ENCODE measurements at places on chromosomes 2 and 18.
A peak's percentile ranks its signal among the peaks of the same experiment; 100 is the strongest.

DNA sequence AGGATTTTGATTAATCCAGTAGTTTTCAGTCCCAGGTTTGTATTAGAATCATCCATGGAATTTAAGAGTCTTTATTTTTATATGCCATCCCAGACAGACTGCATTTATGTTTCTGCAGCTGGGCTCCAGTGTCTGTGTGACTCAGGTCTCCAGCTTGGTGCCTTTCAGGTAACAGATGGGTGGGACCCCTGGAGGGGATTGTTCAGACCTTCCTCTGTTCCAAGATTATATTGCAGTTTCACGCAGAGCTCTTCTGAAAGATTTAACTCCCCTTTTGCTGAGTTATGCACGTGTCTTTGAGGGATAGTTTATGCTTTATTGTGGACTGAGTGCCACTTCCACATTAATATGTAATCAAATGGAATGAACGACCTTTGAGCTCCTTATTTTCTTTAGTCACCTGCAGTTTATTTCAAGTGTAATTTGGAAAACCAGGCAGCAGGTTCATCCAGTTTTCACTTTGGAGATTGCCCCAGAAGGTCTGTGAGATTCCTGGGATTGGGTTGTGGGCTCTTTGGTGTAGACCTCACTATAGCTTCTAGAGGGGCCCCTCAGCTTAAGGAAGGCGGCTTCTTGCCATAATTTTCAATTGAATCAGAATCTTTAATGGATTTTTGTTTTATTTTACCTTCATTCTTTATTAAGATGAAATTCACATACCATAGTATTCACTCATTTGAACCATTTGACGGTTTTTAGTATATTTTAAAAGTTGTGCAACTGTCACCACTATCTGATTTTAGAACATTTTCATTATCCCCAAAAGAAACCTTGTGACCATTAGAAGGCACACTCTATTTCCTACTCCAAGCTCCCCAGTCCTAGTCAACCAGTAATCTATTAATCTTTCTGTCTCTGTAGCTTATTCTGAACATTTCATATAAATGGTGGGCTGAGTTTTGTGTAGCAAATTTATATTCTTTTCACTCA is 135.0 kb downstream of the WDSUB1 start:
- no peak overlapping the region for H3K4me3 ChIP-seq
- H3K36me3 ChIP-seq: no peaks in the 10 kb centered on the region
- peaks cover 2% of the 10 kb centered on the region for H3K27me3 ChIP-seq
- DNase-seq: no peak

DNA sequence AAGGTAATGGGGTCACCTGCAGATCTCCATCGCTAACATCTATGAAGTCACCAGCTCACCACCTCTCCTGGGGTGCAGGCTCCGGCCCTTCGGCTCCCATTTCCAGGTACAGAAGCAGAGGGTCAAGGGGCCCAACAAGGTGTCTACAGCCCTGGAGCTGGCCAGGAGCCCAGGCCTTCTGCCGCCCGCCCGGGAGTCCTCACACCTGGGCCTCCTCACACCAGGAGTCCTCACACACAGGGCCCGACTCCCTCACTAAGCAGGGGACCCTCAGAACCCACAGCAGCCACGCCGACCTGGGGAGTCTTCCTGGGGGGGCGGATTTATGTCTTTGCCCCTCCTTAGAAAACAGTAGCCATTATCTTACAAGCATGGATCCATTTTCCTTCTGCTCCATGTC is 43.4 kb upstream of the TPO start:
- H3K36me3 ChIP-seq: no peaks in the 10 kb centered on the region
- H3K27me3 ChIP-seq: no peaks in the 10 kb centered on the region
- no peaks in the 10 kb centered on the region for H3K4me1 ChIP-seq

DNA sequence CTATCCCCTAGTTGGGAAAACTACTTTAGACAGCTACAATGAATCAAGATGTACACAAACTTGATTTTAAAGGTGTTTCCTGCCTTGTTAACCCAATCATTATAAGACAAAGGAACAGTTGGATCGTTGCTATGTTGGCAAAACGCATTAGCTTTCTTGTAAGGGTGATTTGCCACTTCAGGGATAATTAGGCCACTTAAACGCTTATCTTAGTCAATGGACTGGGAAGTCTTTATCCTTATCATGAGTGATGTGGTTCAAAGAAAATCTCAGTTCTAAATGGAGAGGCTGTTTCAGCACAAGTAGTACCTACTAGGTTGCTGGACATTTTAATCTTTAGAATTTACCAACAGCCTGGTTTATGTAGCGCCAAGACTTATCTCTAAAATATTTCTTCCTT is 406.1 kb upstream of the MEX3C start:
- H3K4me3 ChIP-seq: no peak overlapping the region
- DNase-seq: no peak
- H3K27me3 ChIP-seq: peaks cover 3% of the 10 kb centered on the region
- H3K27ac ChIP-seq: no peak overlapping the region
- no peaks in the 10 kb centered on the region for H3K4me1 ChIP-seq
- no peaks in the 10 kb centered on the region for H3K36me3 ChIP-seq

DNA sequence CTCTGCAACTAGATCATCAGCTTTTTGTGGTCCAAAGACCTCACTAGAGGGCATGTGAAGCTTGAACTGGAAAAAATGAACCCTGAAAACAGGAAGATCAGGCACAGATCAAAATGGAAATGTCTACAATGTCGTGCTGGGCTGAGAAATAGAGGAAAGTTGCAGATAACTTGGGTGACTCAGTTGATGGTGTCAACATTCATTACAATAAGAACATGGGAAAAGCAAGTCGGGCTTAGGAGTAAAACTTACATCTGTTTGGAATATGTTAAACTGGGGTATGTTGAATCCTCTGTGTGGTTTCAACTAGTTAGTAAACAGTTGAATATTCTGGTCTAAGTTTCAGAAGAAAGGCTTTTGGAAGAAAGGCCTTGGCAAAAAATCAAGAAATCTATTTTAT is 940.4 kb downstream of the ERBB4 start:
- H3K27me3 ChIP-seq: no peaks in the 10 kb centered on the region
- H3K27ac ChIP-seq: no peak overlapping the region
- no peak for DNase-seq
- H3K4me1 ChIP-seq: no peaks in the 10 kb centered on the region
- H3K36me3 ChIP-seq: no peaks in the 10 kb centered on the region
- no peak overlapping the region for H3K4me3 ChIP-seq

DNA sequence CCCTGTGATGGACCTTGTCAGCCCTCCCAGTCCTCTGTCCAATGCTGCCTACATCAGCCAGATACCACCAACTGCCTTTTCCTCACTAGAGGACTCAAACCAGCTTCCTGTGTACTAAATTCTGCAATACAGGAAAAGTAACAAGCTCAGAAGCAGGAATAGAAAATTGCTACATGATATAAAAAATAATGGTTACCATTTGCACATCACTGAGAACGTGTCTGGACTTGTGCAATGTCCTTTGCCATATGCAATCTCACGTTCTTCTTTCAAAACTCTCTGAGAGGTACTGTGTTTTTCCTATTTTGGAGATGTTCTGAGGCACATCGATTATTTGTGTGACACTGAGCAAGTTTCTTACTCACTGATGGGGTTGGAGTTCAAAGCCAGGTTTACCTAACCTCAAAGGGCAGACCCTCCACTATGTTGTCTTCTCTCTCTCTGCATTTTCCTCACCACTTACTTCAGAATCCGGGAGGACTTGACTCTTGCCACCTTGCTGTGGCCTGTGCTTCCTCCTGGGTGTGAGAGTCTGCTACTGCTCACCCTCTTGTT is 12.1 kb downstream of the UPP2 start:
- H3K36me3 ChIP-seq: no peaks in the 10 kb centered on the region
- H3K27me3 ChIP-seq: peaks cover 1% of the 10 kb centered on the region

DNA sequence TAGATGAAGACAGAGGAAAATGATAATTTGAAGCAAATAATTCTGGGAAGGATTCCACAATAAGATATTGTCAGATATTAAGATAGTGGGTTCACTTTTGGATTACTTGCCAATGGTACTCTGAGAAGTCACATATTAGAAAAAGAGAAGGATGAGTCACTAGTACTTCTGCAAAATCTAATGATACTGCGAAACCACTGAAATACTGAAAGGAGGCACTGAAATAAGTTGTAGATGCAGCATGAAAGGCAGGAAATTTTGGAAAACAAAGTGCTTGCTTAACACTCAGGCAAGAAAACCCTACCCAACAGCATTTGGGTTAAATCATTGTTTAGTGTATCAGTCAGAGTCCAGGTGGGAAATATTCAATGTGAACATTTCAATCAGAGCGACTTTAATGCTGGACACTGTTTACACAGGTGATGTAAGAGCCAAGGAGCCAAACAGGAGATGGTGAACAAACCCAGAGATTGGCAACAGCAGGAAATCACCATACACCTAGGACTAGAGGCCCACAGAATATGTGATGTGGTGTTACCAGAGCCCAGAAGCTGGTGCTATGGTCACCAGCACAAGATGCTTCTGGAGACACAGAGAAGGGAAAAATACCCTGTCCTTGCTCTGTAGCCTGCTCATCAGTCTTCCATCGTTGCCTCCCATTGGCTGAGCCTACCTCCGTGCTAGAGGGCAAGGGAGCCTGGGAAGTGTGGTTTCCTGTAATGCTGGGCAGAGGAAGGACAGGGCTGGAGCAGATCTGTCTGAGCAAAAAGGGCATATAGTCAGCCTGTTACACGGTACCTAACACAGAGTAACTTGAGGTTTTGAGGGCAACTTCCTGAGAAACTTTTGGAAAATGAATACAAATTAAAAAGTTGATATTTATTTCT is 204.7 kb upstream of the ITGA4 start:
- H3K27ac ChIP-seq: peak overlapping the region; percentile 33
- DNase-seq: no peak
- H3K4me3 ChIP-seq: no peak overlapping the region
- H3K27me3 ChIP-seq: no peaks in the 10 kb centered on the region

GRCh38 chr2:106140913-106141312 is 53.2 kb downstream of the UXS1 start:
- no peak overlapping the region for H3K4me3 ChIP-seq
- no peak for DNase-seq
- peak overlapping the region; percentile 90 for H3K27ac ChIP-seq
- H3K27me3 ChIP-seq: no peaks in the 10 kb centered on the region

DNA sequence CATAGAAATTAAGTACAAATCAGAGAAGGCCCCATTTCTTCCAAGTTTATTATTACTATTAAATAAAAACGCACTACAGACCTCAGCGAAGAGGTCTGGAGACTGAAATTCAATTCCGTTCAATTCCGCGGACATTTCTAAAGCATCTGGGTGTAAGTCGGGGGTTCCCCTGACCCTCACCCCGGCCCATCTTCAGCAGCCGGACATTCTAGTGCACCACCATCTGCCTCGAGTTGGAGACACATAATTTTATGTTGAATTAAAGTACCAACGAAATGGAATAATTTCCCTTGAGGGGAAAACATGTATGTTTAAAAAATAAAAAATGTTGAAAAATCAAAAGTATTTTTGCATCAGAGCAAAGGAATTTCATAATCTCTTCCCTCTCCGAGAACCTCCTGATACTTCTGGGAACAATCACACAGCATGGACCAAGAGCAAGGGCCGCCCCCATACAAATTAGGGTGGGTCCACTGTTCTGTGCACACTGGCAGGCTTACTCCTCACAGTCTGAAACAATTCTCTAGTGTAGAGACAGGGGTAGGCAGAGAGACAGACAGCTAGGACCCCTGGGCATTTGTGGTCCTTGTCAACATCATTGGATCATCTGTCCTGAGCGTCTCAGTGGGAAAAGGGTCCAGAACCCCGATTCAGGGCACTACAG is 29.3 kb downstream of the MBP start:
- no peak overlapping the region for H3K4me3 ChIP-seq
- no peak for DNase-seq
- H3K36me3 ChIP-seq: peaks cover 75% of the 10 kb centered on the region
- H3K4me1 ChIP-seq: peaks cover 98% of the 10 kb centered on the region

GRCh38 chr2:28030600-28030999 is 140.1 kb downstream of the BABAM2 start:
- no peak overlapping the region for H3K27ac ChIP-seq
- no peak overlapping the region for H3K4me3 ChIP-seq
- peaks cover 5% of the 10 kb centered on the region for H3K4me1 ChIP-seq
- peaks cover 27% of the 10 kb centered on the region for H3K36me3 ChIP-seq
- H3K27me3 ChIP-seq: no peaks in the 10 kb centered on the region
- DNase-seq: no peak
